ENCODE measurements at places on chromosomes 5 and 9. TPM values are rescaled to one million over a fixed set of nuclear protein-coding genes. Genes with fewer than 3 reads are reported as not detected.

FAT2 gene
- total RNA-seq: not detected

C1QTNF2 gene
- 1.3 TPM for total RNA-seq

DOCK2 gene
- 1.2 TPM for total RNA-seq

ANKRD33B gene
- 21.6 TPM for total RNA-seq

PFN3 gene
- not detected for total RNA-seq

CATSPER3 gene
- total RNA-seq: 0.75 TPM

SHOC1 gene
- not detected for total RNA-seq
